ENCODE measurements at places on chromosomes 2 and 18.

DNA sequence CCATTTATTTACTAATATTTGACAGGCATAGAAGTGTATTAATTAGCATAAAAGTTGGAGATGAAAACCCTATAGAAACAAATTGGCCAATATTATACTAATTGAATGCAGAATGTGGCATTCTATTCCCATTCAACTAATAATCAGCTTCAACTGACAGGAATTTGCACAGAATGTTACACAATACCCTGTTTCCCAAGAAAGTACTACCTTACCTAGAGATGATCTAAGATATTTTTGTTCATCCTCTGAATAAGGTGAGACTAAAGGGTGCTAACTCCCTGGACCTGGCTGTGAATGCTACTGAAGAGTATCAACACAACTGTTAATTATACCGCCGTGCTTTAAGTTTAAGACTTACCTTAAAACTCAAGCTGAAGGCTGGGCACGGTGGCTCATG lies 28.9 kb downstream of the CEP68 start:
- no peak for DNase-seq

- no peak for DNase-seq
These were observed 125.9 kb downstream of the PLA2R1 start for GRCh38 chr2:159936471-159936870.

DNA sequence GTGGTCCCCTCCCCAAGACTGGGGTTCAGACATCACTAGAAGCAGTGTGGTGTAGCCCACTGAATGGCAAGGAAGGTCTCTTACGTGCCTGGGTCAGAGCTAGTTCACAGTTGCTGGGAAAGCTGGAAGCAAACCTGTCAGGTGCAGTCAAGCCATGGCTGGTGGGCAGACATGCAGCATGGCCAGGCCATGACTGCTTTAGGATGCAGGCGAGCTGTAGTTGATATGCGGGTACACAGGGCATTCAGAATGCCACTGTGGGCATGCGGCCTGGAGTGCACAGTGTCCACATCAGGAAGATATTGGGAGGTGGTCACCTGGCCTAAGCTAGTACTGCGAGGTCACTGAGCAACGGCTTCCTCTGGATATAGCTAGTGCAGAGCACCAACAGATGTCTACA lies 11.8 kb upstream of the SLC9A4 start:
- no peak for DNase-seq

DNA sequence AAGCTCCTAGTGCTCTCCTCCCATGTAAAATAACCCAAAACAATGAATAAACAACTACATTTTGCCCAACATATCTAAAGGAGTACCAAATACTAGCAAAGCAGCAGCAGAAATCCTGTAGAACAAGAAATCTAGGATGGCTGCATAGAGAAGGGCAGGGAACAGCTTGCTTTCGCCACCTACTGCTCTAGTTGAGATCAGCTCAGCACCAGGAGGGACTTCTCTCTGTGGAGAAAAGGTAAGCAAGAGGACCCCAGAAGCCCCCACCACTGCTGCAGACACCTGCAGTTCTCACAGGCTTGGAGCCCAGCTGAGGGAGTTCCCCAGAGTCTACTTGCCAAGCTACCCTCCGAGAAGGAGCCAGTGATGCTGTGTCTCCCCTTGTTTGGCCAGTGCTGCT lies 243.0 kb upstream of the CHST9 start:
- DNase-seq: no peak

- no peak for DNase-seq
These were observed 61.9 kb upstream of the RIOK3 start for GRCh38 chr18:23391156-23391555.

DNA sequence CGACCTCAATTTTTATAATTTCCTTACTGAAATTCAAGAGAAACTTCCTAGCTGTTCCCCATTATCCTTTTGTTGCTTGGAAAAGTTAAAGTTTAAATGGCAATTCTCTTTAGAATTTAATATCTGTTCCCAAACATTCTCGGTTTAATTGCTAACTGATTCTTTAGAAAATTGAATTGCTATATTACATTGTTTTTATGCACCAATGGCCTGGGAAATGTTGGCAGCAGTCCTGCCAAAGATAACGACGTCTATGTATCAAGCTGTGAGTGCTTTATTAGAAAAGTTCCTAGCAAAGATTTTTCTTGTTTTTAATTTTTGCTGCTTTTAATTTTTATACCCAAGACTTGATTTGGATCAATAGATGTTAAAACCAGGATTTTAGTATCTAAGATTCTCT lies 167.8 kb upstream of the HDAC4 start:
- no peak for DNase-seq

GRCh38 chr2:168210895-168211570 lies 36.4 kb downstream of the STK39 start:
- no peak for DNase-seq

DNA sequence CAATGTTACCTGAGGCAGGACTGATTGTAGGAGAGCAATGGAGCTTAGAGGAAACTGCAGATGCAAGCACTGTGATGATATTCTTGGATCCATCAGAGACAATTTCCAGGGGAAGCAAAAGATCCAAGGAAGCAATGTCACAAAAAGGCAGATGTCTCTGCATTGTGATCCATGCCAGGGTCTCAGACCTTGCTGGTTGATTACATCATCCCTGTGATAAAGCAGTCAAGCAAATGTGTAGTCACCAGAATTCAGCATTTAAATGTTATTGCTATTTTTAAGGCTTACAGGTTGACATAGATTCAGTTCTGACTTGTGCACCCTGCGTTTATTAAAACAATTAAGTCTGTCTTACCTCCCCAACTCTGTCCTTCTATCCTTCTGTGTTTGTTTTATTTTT lies 56.8 kb upstream of the CCDC85A start:
- DNase-seq: no peak

- DNase-seq: no peak
These were observed 1.5 kb downstream of the ADD2 start for GRCh38 chr2:70766357-70767078.

- DNase-seq: no peak
These were observed 110.6 kb downstream of the MSTN start for GRCh38 chr2:189951791-189952535.

DNA sequence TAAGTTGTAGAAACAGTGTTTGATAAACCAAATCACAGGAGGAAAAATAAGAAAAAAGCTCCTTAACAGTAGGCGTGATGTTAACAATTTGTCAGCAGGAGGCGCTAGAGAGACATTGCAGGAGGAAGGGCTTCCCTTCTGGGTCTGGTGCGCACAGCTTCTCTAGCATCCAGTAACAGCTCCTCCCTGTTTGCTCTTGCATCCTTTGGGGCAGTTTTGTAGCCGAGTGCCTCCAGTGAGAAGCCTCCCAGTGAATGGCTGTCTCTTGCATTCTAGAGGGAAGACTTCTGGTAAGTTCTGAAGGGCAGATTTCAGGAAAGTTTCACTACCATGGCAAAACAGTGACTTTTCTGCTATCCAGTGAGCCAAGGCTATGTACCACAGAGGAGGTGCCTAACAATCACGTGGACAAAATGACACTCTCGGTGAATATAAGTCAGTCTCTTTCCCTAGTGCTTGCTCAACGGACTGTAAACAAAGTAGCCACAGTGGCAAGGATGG lies 9.5 kb upstream of the ZNF396 start:
- DNase-seq: no peak

DNA sequence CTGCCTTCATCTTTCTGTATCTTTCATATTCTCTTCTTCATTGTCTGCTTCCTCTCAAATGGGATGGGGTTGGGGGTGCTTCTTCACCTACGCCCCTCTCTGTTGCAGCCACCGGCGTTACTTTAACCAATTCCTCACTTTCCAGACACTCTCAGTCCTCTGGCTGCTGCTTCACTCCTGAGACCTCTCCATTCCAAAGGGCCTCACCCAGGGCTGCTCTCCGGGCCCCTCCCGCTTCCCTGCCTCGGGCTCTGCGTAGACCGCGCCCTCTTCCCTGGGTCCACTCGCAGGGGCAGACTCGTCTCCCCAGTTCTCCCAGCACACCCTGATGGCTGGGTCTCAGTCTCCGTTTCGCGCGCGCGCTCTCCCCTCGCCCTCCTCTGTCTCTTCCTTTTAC lies 926 bp downstream of the SERPINB8 start:
- DNase-seq: no peak

GRCh38 chr2:106296182-106296815 lies 102.2 kb upstream of the UXS1 start:
- no peak for DNase-seq

- no peak for DNase-seq
These were observed 11.2 kb downstream of the CFLAR start for GRCh38 chr2:201127152-201127511.

GRCh38 chr2:240456447-240457222 lies 21.2 kb downstream of the GPC1 start:
- DNase-seq: no peak

- DNase-seq: no peak
These were observed 294.6 kb upstream of the CYP26B1 start for GRCh38 chr2:72442270-72442669.

DNA sequence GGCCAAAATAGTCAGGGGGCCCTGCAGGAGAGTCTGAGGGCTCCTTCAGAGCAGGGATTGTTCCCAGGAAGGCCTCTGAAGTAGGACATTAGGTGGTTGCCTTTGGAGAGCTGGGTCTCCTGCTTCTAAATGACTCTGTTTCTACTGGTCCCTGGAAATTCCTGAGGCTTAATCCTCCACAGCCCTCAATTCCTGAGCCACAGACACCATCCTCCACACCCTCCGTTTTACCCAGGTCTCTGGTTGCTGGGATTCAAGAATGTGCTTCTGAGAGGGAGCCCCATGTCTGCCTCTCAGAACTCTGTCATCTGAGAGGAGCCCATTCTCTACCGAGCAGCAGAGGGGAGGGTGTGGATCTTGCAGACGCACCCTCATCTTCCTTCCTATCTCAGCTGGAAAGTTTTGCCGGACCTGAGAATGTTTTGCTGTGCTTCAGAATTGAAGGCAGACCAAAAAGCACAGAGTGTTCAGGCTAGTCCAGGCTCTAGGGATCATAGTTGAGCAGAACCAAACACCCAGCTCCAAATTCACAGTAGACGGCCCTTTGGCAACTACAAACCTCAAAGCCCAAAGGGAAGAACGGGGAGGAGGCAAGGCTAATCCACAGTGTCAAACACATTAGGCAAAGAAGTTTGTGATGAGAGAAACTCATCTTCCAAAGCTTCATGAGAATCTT lies 8.1 kb downstream of the VIT start:
- no peak for DNase-seq

GRCh38 chr18:27064673-27065072 lies 120.4 kb downstream of the CHST9 start:
- no peak for DNase-seq

DNA sequence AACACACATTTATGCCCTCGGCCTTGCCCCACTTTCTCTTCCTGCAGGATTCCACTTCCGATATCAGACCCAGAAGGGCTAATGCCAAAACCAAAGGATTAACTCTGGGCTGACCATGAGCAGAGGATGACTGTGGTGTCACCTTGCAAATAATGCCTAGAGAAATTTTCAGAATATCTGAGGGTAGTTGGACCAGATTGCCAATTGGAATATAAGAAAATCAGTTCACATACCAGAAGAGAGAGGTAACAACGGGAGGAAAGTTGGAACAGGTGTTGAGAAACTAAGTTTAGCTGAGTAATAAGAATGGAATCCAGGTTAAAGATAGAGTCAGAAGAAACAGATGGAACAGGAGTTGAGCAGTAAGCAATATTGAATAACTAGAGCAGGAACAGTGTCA lies 232.7 kb upstream of the UBE2E3 start:
- DNase-seq: no peak

DNA sequence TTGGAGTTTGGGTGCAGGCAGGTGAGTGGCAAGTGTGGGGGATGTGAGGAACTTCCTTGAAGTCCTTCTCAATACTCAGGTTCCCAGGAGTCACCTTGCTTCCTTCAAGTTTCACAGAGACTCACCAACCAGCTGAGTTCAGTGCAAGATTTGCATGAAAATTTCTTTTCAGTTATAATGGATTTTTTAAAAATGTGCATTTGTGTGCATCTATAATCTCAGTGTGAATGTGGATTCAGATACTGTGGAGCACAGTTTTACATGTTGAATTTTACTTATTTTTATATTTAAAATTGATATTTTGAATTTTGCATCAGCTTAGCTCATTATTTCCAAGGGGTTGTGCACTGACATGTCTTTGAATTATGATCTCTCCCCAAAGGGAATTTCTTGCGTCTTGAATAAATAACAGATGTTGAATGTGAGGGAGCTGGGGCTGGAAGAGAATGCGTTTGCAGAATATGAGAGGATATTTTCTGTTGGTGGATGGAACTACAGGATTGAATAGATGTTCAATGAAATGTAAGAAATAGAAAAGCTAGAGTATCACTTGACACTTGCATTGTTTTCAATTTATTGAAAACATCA lies 184.3 kb downstream of the RPRM start:
- DNase-seq: no peak

GRCh38 chr2:118855451-118856279 lies 8.2 kb upstream of the EN1 start:
- peak; percentile 74 for DNase-seq

- no peak for DNase-seq
These were observed 5.9 kb downstream of the ASXL3 start for GRCh38 chr18:33583901-33584300.

DNA sequence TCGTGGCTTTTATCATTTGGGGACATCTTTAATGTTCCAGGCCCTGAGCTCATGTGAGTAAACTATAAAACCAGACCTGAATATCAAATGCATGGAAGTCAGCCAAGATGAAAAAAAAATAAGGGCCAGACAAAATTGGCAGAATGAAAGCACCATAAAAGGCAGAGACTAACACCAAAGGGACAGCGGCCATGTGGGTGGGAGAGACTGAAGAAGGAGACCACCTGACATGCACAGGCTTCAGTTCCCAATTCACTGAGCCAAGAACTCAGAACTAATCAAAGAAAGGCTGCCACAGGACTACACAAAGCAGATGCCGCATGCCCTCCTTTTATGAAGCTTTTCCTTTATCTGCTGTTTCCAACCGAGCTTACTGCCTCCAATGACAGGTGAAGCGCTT lies 267.1 kb downstream of the RAD51AP2 start:
- DNase-seq: no peak

GRCh38 chr2:170335351-170335750 lies 157.4 kb downstream of the MYO3B start:
- DNase-seq: no peak

Measured in stimulated activated CD8-positive, alpha-beta memory T cell treated with anti-CD3 and anti-CD28 coated beads, Interleukin-7, amount 100 ng/mL, for 24 hours (primary cell).